ENCODE measurements at places on chromosomes 12 and 14.

- peak; percentile 71 for DNase-seq
Observed at GRCh38 chr12:56448860-56449621, at the start of gene TIMELESS. Gene TIMELESS, minus strand, starts transcription at chr12:56449426. Its CDS starts 15,256 bp downstream, at chr12:56434170.

DNA sequence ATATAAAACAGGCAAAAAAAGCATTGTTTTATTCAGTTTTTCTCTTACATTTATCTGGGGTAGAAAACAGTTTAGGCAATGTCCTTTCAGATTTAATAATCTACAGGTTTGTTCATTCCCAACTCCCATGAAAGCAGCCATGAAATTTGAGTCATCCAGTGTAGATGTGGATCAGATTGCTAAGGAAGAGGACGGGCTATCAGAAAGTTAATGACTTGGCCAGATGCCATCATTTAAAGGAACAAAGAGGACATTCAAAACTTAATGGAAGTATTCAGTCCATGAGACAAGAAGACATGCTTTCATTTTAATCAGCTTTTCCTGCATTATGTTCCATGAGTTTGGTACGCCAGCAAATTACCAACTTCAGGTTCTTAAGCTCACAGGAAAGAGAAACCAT, 31.1 kb upstream of the POC1B start:
- DNase-seq: no peak

DNA sequence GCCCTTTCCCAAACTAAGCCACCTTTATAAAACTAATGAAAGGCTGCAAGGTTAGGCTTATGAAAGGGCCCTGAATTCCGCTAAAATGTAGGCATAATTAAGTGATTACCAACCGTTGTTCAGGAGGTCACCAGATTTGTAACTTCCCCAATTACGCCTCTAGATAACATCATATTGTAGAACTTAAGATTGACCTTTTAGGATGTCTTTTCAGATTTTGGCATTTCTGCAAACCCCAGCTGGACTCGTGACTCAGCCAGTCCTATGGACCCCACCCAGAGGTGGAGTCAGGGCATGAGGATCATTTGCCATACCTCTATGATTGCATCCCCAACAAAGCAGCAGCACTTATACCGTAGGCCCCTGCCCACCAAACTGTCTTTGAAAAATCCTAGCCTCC, 3.7 kb upstream of the LPCAT3 start:
- no peak for DNase-seq

DNA sequence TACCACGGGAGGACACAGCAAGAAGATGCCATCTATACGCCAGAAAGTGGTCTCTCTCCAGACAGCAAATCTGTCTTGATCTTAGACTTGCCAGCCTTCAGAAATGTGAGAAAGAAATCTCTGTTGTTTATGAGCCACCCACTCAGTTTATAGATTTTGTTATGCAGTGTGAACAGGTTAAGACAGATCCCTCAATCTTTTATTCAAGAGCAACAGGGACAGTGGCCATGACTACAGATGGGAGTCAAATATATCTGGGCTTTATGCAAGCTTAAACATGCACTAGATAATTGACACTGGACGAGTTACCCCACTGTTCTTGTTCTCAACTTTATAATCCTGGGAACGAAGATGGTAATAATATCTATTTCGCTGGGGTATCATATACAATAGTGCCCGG, 288.7 kb downstream of the RPAP3 start:
- no peak for DNase-seq

DNA sequence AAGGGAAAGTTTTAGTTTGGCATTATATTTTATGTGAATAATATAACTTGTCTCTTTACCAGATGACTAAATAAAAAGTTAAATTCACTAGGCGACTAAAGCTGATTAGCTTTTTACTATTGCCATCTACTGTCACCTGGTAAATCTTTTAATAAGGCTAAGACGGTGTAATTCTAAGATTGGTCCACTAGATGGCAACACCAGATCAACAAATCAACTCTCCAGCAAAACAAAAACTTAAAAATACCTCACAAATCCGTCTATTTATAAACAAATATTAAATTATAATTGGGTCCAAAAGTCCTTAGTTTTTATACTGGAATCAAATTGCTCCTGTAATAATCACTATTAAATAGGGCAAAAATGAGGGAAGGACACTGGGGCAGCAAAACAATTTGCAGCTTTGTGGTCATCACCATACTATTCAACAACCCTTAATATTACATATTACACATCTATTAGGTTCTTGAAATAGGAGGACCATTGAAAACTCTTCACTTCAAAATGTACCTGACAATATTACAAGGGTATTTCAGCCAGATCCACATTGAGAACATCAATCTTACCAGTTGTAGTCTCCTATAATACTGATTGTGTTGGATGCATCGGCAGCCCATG, 47.9 kb downstream of the GALC start:
- DNase-seq: no peak

GRCh38 chr14:65993996-65994395, 492.2 kb upstream of the CCDC196 start:
- DNase-seq: no peak

- no peak for DNase-seq
Observed at GRCh38 chr14:99924379-99924778, 131.2 kb downstream of the EML1 start.

GRCh38 chr14:78448164-78449094, 278.3 kb downstream of the NRXN3 start:
- DNase-seq: no peak

Measured in NCI-H187 treated with DMSO at 0.1 percent for 48 hours (cell line).